H1 (cell line): ENCODE measurements at places on chromosomes 7 and 10. TPM values are rescaled to one million over a fixed set of nuclear protein-coding genes. Genes with fewer than 3 reads are reported as not detected.

DNA sequence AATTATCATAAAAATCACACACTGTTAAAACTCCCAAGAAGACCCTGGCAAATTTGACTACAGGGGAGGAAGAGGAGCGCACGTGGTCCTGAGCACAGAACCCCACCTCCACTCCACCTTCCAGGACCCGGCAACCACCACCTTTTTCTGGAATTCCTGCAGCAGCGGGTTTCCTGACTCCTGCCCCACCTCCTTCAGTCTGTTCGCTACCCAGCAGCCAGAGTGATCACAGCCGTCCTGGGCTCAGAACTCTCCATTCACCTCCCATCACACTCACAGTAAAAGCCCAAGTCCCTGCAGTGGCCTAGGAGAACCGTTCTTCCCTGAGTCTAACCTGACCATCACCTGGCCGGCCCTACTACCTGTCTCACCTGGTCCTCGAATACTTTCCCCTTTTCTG is 107.4 kb upstream of the FAM204A start:
- DNase-seq = no peak

DNA sequence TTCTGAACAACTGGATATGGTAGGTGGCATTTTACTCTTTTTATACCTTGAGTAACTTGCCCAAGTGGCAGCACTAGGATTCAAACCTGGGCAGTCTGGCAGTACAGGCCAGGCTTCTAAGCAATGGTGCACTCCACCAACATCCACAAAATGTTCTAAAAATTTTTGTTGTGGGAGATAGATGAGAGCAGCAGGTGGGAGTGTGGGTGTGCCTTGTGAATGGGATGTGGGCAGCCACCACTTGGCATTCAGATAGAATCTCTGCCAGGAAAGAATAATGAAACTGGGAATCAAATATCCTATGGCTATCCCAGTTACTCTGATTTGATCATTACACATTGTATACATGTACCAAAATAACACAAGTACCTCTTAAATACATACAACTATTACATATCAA is 810.7 kb downstream of the MAGI2 start:
- DNase-seq = no peak

GRCh38 chr10:89637113-89637512 is 7.9 kb downstream of the PANK1 start:
- DNase-seq = no peak

- DNase-seq = peak; percentile 5
Measured at GRCh38 chr10:55500931-55501559, 700.0 kb upstream of the PCDH15 start.

GRCh38 chr7:135773464-135773863 is 24.9 kb upstream of the FAM180A start:
- no peak for DNase-seq

GRCh38 chr10:97362310-97363033 is 27.9 kb upstream of the FRAT2 start:
- DNase-seq = no peak

GRCh38 chr7:415646-416525 is 103.8 kb downstream of the PDGFA start:
- DNase-seq = no peak

DNA sequence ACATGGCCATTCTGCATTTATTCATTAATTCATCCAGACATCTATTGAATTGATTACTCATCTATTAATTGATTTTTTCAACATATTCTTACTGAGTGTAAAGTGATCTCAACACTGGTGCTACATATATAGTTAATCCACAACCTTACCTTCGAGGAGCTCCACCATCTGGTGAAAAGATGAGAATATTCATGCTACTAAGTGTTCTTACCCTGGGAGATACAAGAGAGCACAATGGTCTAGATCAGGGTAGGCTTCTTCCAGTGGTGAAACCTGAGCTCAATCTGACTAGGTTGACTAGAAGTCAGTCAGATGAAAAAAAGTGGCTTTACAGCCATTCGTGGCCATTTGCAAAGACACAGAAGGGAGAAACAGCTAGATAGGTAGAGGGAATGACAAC is 507.4 kb downstream of the ANKRD7 start:
- DNase-seq = no peak

- DNase-seq = no peak
Measured at GRCh38 chr10:101230183-101230917, 1.1 kb upstream of the LBX1 start.

DNA sequence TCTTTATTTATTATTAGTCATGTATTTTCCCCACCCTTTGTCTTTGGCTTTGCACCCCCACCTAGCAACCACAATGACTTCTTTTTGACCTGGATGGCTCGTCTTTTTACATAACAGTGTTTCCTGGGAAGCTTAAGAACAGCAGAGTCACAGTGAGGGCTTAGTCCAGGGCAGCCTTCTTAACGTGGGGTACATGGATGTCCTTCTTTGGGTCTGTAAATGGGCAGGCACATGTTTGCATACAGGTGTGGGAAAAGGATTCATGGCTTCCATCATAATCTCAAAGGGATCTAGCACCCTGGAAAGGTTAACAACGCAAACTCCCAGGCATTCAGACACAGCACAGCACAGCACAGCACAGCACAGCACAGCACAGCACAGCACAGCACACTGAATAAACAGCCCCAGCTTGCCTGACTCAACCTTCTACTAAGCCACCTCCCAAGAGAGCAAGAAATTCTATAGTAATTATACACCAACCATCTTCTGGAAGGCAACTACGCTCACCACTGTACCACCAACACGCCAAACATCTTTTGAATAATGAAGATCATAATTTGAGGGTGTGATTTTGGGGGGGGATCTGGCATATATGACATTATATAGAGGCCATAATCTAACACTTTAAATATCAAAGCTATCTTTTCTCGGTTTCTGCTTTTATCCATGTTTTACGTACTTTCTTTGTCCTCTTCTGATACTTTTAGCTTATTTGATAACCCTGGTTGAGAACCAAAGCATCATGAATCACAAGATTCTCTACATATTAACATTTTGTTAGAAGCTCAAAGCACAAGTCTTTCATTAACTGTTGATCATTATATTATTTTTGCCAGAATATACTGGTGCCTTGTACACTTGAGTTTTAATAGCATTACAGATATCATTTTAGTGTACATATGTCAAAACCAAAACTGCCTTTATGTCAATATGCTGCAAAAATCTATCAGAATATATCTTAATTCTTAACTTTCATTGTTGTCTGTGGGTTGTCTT is 177.2 kb upstream of the KLF14 start:
- no peak for DNase-seq

DNA sequence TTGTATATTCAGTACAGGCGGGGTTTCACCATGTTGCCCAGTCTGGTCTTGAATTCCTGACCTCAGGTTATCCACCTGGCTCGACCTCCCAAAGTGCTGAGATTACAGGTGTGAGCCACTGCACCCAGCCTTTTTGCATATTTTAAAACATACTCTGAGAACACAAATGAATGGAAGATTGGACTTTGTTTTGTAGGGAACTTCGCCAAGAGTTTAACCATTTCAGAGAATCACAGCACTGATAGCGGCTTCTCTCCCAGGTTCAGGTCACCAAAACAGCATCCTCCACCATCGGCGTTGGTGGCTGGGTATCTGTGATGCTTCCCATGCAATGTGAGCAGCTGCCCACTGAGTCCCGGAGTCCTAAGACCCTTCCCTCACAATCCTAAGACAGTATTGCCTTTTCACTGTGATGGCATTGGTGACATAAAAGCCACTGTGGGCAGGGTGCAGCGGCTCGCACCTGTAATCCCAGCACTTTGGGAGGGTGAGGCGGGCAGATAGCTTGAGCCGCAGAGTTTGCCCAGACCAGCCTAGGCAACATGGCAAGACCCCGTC is 42.3 kb upstream of the PSAP start:
- no peak for DNase-seq

- DNase-seq = no peak
Measured at GRCh38 chr10:16483241-16483917, 38.3 kb downstream of the C1QL3 start.

DNA sequence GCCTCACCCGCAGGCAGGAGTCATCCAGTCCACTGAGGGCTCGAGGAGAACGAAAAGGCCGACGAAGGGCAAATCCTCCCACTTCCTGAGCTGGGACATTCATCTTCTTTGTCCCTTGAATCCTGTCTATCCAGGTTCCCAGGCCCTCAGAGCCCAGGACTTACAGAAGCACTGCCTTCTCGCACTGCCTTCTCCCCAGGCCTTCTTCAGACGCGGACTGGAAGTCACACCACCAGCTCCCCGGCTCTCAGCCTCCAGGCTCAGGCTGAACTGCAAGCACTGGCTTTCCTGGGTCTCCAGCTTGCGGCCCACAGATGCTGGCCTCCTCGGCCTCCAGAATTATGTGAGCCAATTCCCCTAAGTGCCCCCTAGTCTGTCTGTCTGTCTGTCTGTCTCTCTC is 6.4 kb upstream of the MMP21 start:
- no peak for DNase-seq

DNA sequence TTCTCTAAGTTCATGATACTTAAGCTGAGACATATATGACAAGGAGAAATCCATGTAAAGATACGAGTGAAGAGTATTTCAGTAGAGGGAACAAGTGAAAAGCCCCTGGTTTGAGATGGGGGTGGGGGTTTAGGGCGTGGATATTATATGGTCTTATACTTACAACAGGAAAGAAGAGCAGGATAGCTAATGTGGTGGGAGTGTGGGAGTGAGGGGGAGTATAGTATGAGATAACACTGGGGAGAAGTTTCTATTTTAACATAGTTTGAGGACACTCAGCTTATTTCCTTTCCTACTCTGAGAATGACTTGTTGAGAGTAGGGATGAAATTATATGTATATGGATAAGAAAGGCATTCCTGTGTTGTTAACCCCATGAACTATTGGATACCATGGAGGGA is 36.5 kb downstream of the MCU start:
- DNase-seq = no peak

- DNase-seq = no peak
Measured at GRCh38 chr10:91705948-91706670, 73.2 kb upstream of the PPP1R3C start.

- no peak for DNase-seq
Measured at GRCh38 chr10:26737730-26738129, 40.2 kb downstream of the PDSS1 start.

GRCh38 chr7:48035967-48036478 is 680 bp downstream of the C7orf57 start:
- no peak for DNase-seq

GRCh38 chr10:103618575-103619423 is 125.3 kb downstream of the NEURL1 start:
- no peak for DNase-seq

DNA sequence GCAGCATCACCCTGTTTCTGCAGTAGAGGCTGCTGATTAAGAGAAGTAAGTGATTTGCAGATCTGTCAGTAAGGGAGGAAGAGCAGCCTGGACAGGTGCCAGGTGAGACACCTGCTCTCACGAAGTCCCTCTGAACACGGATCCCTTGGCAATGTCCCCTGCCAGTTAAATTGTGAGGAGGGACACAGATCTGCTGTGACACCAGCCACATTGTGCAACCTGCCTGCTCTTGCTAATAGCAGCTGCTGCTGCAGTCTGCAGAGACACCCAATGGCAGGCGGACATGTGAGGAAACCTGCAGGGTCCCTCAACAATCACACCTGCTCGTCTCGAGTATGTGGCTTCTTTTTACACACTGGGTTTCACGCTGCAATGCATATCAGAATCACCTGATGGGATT is 31.9 kb downstream of the ANXA11 start:
- no peak for DNase-seq

DNA sequence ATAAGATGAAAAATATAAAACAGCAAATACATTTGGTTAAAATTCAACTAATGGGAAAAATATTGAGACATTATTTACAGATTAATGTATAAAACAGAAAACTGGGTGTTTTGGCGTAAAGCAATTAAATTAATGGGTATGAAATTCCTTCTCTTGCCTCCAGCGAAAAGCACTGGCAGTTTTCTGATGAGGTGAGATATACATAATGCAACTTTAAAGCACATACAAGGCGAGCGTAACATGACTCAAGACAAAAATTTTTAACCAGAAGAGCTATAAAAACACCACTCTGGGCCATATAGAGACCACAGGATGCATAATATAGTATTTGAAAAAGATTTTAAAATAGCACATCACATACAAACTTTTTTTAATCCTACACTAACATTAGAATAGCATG is 120.6 kb downstream of the ODAD2 start:
- no peak for DNase-seq

DNA sequence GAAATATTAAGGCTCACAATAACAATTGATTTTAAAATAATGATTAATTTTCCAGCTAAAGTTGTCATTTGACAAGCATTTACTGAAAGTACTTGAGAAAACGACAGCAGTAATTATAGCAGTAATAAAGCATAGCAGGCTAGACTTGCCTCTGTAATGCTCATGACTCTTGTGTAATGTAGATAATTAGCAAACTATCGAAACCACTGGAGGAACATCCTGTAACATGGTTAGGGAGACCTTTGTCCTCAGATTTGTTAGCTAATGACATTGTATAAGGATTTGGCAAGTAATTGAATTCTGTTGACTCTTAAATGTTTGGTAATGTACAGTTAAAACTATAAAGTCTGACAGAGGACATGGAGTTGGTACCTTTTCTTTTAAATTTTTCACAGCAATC is 24.8 kb downstream of the ARL4A start:
- no peak for DNase-seq

DNA sequence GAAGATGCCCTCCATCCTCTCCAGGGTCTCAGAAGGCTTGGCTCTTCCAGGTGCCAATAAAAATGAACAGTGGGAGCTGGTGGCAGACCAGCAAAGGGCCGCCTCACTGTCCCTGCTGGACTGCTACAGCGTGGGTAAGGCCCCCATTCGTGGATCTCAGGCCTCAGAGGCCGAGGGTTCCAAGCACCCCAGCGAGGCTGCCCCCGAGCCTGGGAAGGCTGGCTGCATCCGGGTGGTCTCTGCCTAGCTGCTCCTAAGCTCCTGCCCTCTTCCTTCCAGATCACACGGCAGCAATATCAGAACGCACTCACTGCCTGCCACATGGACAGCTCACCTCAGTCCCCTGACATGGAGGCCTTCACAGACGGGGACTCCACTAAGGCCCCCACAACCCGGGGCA is 42.9 kb downstream of the GOT1 start:
- no peak for DNase-seq

- DNase-seq = no peak
Measured at GRCh38 chr7:83608716-83609115, 40.2 kb downstream of the SEMA3E start.

DNA sequence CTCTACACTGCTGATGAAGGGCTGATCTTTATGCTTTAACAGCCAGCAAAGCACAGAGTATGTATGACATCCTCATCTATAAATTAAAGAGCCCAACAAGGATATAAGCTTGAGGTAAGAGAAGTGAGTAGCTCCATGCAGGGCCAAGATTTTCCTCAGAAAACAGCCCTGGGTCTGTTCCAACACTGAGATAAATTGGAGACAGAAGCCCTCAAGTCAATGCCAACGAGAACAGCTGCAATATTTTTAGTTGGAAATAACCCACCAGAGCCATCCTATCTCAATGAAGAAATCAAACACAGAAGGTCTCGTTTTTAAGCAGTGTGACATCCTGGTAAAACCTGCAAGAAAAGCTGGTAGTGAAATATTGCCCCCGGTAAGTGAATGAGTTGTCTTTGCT is 297.0 kb upstream of the AUTS2 start:
- DNase-seq = no peak

- DNase-seq = no peak
Measured at GRCh38 chr10:46017733-46018132, 12.7 kb downstream of the NCOA4 start.

GRCh38 chr10:5089865-5090264 is 4.3 kb upstream of the AKR1C3 start:
- DNase-seq = no peak

Gene ADAM12
- total RNA-seq = 0.07 and 0.19 TPM in 2 replicates

Gene VGF
- 7.0 and 7.4 TPM in 2 replicates for total RNA-seq

Gene TMEM236
- 0.07 and 0.11 TPM in 2 replicates for total RNA-seq

Gene ITIH5
- 7.6 and 9.8 TPM in 2 replicates for total RNA-seq

Gene GPC2
- 44.8 and 46.8 TPM in 2 replicates for total RNA-seq

Gene UTF1
- 21.7 and 21.8 TPM in 2 replicates for total RNA-seq
